GM12865 (cell line): ENCODE measurements at places on chromosomes 16 and 17.

GRCh38 chr17:8630227-8630801 is at the start of gene MYH10:
Gene MYH10, minus strand, starts transcription at chr17:8630725. Its CDS starts 7,479 bp downstream, at chr17:8623246.
- no peak for DNase-seq

GRCh38 chr16:83813823-83814658 is 6.3 kb downstream of the HSBP1 start:
- peak; percentile 26 for DNase-seq

DNA sequence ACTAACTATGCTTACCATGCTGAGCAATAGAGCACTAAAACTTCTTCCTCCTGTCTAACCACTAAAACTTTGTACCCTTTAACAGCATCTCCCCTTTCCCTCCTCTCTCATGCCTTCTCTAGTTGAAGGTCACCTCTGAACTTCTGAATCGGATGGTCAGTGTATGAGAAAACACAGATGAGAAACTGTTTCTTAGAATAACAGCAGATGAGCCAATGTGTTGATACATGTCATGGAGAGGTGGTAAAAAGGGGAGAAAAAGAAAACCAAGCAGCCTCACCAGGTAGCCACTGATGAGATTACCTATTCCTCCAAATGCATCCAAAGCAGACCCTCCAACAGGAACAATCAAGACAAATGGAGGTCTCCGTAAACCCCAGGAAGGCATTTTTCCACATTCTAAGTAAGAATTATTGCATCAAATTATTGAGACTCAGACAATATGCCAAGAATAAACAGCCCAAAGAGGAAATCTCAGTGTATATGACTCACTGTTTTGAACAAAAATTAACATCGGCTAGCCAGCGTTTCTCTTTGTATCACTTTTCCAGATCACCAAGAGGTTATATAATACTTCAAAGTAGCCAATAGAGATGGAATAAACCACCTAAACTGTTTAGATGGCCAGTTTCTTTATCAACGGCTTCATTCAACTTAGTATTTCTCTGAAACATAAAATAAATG is 793.3 kb upstream of the SOX9 start:
- no peak for DNase-seq

DNA sequence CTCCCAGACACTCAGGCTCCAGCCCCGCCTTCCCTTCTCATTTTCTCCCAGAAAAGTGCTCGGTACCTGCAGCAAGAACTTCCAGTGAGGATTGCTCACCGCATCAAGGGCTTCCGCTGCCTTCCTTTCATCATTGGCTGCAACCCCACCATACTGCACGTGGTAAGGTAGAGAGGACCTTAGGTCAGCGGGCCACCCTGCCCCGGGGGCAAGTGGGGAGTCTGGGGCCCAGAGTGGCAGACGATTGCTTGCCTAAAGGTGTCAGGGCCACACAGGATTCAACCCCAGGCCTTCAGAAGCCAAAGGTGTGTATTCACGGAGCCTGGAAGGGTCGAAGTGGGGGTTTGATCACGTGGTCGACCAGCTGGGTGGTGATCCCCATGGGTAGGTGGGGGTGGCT is 1.4 kb downstream of the BCKDK start:
- DNase-seq = no peak

DNA sequence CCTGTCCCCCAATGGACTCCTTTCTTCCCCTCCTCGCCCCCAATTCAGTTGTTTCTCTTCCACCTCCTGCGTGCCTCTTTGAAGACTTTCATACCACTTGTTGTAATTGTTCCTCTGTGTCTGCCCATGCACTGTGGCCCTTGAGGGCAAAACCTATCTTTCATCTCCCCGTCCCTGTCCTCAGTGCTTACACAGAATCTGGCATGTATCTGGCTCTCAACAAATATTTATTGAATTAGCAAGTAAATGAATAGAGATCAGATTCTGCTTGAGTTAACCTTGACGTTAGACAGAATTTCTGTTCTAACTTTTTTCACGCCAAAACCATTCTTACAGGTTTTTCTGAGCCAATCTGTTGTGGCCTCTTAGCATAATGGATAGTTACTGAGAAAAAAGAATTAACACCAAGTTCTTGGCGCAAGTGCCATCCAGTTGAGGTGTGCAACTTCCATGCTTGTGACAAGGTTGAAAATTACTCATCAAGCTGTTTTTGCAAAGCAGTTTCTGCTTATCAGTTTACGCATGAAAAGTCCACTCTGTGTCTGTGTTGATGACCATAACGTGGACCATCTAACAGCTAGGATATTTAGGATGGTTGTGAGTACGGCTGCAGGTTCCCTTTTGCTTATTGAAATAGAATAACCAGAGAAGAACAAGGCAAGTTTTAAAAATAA is 215.1 kb downstream of the PRKCA start:
- DNase-seq = no peak

DNA sequence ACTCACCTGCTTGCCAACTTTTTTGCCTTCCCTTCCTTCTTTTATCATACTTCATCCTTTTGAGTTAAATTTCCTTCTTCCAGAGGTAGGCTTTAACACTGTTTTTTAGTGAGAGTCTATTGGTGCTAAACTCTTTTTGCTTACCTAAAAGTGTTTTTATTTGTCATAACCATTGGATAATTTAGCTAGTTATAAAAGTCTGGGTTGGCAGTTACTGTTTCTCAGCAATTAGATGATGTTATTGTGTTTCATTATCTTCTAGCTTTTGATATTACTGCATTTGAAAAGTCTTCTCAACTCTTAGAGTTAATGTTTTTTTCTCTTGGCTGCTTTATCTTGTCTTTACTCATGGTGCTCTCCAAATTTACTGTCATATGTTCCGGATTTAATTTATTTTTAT is 22.6 kb downstream of the ZNRF1 start:
- no peak for DNase-seq

GRCh38 chr17:81582341-81582740 is 30.2 kb upstream of the FAAP100 start:
- no peak for DNase-seq

- no peak for DNase-seq
These were observed 16.2 kb downstream of the MLYCD start for GRCh38 chr16:83915081-83915480.

DNA sequence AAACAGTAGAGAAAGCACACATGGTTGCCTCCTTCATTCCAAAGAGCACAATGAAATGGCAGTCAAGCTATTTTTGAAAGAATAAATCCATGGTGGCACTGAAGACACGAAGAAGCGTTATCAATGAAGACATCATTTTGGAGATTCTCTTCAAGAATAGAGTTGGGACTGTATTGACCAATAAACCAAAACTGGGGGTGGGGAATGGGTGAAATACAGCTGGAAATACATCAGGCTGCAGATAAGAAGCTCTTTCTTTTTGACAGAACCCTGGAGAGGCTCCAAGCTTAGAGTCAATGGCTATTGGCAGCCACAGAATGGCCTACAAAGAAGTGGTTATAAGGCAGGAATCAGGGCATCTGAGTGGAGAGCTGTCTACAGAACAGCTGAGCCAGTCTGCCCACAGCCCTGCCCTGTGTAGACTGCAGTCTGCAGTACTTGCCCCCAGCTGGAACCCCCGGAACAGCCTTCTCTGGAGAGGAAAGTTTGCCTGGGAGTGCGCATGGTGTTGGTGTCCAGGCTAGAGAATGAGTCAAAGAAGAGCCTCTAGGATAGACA is 100.4 kb downstream of the STX8 start:
- no peak for DNase-seq

DNA sequence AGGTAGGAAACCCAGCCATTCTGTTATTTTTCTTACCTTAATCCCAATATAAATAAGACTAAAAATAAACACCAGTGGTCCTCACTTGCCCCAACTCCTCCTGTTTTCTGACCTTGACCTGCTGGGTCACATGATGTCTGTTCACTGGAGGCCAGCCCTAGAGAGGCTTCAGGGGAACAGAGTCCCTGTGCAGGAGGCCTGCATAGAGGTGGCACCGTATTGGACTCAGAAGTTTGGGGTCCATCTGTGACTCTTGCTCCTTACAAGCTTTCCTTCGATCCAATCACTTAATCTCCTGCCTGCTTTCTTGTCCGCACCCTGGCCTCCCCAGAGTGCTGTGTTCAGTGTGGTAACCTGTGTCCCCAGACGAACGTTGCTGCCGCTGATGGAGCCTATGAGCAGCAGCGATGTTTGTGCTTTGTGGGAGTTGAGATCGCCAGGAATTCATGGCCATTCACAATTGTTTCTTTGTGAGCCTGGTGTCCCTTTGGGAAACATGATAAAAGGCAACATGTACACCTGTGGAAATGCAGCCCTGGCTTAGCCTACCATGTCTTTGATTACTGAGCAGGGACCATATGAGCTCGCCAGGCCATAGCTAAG is 4.7 kb downstream of the IGSF6 start:
- no peak for DNase-seq
